A172 (cell line): ENCODE measurements at places on chromosomes 6 and 20. TPM values are rescaled to one million over a fixed set of nuclear protein-coding genes. Genes with fewer than 3 reads are reported as not detected.

DNA sequence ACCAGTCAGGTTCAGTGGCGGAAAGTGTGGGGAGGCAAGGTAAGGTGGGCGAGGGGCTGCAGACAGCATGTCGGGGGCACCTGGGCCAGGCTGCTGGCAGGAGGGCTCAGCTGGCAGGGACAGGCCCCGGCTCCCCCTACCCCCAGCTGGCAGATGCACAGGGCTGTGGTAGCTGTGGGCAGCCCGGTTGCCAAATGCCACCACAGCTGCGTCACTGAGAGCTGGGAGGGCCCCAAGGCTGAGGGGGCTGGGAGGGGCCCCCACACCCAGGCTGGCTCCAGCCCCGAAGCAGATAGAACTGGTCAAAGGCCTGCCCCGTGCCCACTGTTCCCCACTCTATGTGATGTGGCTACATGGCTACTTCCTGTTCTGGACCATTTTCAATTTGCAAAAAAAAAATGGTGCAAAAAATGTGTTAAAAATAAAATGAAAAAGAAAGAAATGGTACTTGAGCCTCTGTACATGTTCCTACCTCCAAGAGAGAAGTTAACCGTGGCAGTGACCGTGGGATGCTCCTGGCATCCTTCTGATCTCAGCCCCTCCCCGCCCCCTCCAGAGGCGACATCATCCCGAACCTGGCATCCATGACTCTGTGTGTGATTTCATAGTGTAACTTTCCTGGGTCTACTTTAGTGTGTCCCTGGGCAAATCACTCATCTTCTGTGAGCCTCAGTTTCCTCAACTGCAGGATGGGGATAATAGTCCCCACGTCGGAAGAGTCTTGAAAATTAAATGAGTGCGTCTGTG is 64.4 kb downstream of the UBE2V1 start:
- DNase-seq: peak; percentile 56

GRCh38 chr6:37168163-37168758 is 1.7 kb upstream of the PIM1 start:
- no peak for DNase-seq

- peak; percentile 97 for DNase-seq
These were observed 63.2 kb downstream of the PYGB start for GRCh38 chr20:25310921-25311728.

SEMG2 gene
- not detected in 2 replicates for total RNA-seq

GRCh38 chr6:169042061-169042460 is 211.6 kb downstream of the THBS2 start:
- DNase-seq: no peak
